ENCODE measurements at places on chromosomes 12 and 14.
A peak's percentile ranks its signal among the peaks of the same experiment; 100 is the strongest.

- no peak for DNase-seq
Observed at GRCh38 chr12:7161811-7162210, 27.7 kb upstream of the PEX5 start.

DNA sequence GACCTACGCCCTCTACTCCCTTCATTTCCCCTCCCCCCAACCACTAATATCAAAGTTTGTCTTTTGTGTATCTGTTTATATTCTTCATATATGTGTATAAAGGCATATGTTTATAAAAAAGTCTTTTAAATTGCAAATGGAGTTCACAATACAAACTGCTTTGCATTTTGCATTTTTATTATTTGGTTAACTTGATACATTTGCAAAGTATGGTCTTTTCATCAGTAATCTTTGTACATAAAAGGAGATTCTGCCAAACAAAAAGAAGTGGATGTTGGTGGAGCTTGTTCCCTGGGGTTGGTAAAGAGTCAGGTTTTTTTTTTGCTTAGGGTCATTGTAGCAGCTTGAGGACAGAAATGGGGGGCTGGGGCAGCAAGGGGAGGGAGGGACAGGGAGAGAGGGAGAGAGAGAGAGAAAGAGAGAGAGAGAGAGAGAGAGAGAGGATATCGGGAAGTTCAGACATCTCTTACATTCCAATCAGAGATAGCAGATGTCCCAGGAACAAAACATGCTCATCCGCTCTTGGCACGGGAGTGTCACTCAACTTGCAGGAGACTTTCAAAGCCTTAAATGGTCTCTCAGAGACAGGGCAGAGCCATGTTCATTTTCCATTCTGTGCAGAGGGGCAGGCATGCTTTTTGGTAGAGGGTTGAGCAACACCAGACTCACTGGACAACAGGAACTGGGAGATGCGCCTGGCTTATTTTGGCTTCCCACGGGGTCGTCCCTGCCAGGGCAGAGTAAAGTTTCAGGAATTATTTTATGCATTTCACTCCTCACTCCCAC, 44.8 kb upstream of the TBX5 start:
- no peak for DNase-seq

DNA sequence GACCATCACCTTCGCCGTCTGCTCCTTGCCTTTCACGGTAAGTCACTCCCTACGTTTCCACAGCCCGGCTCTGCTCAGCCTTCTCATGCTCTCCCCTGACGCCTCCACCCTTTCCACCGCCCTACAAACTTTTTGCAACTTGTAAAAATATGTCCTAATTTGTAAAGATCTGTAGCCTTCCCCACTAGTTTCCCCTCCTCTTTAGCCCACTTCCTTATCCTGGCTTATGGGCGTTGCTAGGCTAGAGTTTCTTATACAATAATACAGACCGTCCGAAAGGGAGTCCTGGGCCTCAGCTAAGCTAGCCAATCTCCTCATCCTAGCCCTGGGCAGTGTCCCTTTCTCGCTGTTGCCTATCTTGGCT, 1.2 kb downstream of the PTGER2 start:
- no peak for DNase-seq

- DNase-seq, result no peak
Observed at GRCh38 chr12:68237619-68238018, 12.0 kb upstream of the IL26 start.

GRCh38 chr12:47964106-47964728, 821 bp downstream of the TMEM106C start:
- DNase-seq, result peak; percentile 24

DNA sequence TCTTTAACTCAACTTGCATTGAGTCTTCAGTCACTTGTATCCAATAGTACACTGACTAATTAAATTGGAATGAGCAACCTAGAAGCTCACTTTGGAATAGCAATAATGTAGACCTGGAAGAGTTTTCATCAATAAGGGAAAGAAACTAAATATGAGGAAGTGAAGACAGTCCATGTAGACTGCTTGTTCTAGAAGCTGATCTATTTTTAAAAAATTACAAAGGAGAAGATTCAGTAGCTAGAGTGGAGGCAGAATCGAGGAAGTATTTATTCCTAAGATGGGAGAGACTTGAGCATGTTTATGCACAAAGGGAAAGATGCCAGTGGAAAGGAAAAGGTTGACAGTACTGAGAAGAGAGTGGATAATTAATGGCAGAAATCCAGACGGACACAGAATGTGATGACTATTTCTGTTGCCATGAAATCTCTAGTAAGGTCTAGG, 156.3 kb upstream of the PDE3A start:
- DNase-seq, result no peak

GRCh38 chr14:103541709-103542604, 13.0 kb downstream of the TRMT61A start:
- no peak for DNase-seq

DNA sequence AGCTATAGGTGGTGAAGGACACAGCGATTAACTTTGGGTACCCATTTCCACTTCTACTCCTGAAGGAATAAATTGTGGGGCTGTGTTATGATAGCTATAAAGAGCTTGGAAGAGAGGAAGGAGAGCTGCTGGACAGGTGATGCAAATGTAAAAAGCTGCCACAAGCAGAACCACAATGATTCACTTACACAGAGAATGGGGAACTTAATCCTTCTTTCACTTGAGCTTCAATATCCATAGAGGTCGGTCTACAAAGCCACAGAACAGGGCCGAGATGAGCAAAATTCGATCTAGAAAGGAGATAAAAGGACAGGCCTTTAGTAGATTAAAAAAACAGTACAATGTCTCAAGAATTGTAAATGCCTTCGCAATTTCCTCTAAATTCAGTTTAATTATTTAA, 831.1 kb downstream of the LRFN5 start:
- no peak for DNase-seq

- DNase-seq, result peak; percentile 46
Observed at GRCh38 chr12:50720085-50720484, 43.8 kb upstream of the ATF1 start.

GRCh38 chr14:19902409-19902808, 18.0 kb upstream of the OR4K5 start:
- no peak for DNase-seq

DNA sequence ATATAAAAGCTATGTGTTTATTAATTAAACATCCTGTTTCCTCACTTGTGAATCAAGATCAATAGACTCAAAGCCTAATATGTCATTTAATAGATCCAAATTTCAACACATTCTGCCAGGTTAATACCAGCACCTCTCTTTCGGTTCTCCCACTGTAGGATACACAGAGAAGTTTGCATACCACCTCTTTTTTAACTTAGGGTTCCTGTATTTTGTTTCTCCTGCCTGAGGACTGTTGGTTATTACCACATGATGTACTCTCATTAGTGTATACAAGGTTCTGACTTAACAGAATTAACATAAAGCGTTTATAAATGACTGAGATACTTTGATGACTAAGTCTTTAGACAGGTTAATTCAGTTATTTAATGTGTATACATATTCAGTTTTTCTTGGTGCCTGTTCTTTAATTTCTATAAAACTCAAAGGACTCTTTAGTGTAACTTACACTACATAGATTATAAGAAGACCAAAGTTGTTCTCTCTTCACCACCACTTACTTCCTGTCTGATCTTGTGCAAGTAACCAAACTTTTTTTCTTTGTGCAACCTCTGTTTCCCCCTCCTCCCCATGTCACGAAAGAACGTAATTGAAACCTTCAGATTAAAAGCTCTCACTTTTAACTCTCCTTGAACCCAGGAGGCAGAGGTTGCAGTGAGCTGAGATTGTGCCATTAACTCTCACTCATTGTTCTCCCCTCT, 89.8 kb upstream of the DNM1L start:
- DNase-seq, result no peak

DNA sequence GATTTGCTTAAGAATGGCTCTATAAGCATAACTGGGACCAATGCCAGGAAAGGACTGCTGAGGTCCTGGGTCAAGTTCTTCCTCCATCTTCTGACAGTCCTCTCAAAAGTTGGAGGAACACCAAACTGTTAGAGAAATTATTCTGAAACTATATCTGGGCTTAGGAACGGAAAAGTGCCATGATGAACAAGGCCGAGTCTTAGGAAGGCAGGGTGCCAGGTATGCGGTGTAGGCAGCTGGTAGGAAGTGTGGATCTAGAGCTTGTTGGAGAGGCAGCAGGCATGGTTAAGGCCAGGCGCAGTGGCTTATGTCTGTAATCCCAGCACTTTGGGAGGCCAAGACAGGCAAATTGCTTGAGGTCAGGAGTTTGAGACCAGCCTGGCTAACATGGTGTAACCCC, 7.7 kb downstream of the GNPTAB start:
- no peak for DNase-seq

DNA sequence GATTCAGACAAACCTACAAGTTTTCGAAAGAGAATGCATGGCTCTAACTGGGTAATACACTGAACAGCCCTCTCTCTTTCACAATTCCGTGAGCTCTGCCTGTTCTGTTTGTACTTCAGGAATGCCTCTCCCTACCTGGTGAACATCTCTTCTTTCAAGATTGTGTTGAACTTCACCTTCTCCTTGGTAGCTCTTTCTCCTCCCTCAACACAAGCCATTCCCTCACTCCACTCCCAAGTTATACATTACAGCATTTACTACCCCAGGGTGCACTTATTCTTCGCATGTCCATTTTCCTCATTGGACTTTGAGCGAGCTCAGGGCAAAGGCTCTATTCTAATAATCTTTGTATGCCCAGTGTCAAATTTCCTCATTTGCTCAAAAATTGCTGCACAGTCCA, 28.3 kb downstream of the NRDE2 start:
- DNase-seq, result no peak

- DNase-seq, result peak; percentile 75
Observed at GRCh38 chr14:58898655-58899316, 261.0 kb downstream of the DACT1 start.

DNA sequence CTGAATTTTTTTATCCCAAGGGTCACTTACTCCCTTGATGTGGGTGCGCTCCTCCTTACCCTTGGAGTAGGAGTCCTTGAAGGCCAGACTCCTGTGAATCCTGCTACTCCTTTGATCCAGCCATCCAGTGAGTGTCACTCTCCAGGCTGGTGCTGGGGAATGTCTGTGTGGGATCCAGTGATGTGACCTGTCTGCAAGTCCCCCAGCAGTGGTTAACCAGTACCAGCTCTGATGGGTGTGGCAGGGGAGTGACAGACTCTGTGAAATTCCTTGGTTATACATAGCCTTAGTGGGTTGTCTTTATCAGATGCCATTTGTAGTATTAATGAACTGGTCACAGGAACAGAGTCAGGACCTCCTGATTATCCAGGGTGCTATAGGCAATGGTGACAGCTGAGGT, 409.5 kb upstream of the LMO3 start:
- no peak for DNase-seq

DNA sequence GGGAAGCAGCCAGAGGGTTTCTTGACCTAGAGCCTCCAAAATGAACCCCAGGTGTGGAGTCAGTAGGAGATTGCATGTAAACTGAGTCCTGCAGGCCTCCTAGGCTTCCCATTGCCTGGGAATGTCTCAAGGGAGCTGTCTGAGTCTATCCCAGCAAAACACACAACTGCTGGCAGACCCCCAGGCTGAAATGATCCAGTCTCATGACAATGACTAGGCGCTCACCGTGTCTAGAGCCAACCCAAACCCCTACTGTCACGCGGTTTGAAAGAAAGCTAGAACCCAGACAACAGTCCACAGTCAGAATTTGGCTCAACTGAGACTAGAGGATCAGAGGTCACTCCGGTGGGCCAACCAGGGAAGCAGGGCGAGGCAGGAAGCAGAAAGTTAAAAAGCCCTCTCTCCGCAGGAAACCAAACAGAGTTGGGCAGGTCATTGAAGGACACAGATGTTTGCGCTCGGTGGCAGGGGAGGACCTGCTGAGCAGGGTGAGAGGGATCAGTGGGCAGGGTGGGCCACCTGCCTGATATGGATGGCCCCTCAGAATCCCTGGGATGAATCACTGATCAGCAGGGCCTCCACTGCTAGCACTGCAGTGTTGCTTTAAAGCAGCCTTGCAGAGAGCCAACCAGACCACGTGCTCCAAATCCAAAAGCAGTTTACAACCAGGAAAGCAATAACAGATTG, 23.8 kb downstream of the ACTN1 start:
- no peak for DNase-seq

DNA sequence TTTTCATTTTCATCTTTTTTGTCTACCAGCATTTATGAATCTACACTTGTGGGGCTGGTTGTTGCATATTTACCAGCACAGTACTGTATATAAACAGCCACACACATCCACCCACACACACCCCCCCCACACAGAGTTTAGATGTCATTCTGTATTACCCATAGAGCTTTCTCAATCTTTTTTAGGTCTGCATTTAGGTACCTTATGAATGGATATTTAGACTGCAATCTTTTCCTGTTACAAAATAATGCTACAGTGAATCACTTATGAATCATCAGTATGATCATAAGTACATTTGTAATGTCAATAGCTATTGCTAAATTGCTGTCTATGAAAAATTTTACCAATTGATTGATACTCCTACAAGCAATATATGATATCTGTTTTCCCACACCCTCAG, 67.3 kb upstream of the STK38L start:
- peak; percentile 50 for DNase-seq

- DNase-seq, result no peak
Observed at GRCh38 chr12:94308612-94309011, 151.1 kb downstream of the CEP83 start.

- DNase-seq, result no peak
Observed at GRCh38 chr12:43038991-43039390, 449.4 kb upstream of the PRICKLE1 start.

- no peak for DNase-seq
Observed at GRCh38 chr12:105864901-105865300, 273.9 kb downstream of the NUAK1 start.

GRCh38 chr14:92173668-92174067, 51.9 kb downstream of the CPSF2 start:
- DNase-seq, result peak; percentile 3

- DNase-seq, result no peak
Observed at GRCh38 chr12:39892146-39892545, 213.7 kb downstream of the SLC2A13 start.

GRCh38 chr14:55752580-55753390, 172.8 kb downstream of the KTN1 start:
- DNase-seq, result no peak

DNA sequence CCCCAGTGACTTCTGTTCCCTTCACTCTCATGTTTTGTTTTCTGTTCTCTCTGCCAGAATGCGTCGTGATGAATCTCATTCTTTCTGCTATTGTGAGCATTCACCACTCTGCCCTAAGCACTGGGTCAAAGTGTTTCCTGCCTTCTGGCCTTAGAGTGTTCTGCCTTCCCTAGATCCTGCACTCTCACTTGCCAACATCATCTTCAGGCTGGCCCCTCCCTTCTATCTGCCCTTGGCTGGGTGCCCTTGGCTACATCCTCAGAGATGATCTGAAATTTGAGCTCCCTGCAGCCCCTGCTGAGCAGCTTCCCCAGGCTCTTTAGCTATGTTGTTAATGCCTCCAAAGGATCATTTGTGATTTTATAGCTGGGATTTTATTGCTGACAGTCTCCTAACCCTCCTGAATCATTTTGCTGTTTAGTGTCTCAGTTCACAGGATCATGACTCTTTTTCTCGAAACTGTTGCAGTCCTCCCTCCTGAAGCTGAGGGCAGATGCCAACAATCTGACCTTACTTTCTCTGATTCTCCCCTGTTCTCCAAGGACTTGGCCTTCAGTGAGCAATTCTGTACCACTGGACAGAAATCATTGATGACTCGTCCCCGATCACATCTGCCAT, 4.5 kb downstream of the DHRS2 start:
- no peak for DNase-seq

Measured in RKO (cell line).